Activated naive CD4-positive, alpha-beta T cell treated with anti-CD3 and anti-CD28 coated beads, Interleukin-2, amount 50 U/mL, for 16 hours (primary cell): ENCODE measurements at places on chromosomes 1 and 21.

- no peak for DNase-seq
These were observed 108.9 kb downstream of the CAPN8 start for GRCh38 chr1:223556414-223557129.

GRCh38 chr1:39065542-39065941 is 39.4 kb downstream of the NDUFS5 start:
- no peak for DNase-seq

GRCh38 chr21:32467291-32467690 is 54.8 kb downstream of the EVA1C start:
- DNase-seq, result no peak

DNA sequence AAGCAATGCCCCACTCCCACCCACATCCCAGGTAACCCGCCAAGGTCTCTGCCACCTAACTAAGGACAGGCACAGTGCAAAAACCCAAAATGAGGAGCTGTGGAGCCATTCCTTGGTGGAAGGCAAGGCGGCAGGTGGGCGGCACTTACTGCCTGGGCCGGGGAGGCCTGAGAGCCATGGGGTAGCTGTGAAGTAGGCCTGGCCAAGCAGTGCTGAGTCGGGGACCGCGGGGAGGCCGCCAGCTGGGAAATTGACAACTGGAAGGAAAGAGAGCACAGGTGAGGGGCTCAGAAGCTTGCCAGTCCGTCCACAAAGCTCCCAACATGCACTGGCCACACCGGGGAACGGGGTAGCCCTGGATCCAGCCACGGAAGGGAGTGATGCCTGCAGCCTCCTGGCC is 85.3 kb downstream of the NPHP4 start:
- DNase-seq, result no peak

- DNase-seq, result no peak
These were observed 37.9 kb upstream of the EEIG2 start for GRCh38 chr1:108521990-108522393.

DNA sequence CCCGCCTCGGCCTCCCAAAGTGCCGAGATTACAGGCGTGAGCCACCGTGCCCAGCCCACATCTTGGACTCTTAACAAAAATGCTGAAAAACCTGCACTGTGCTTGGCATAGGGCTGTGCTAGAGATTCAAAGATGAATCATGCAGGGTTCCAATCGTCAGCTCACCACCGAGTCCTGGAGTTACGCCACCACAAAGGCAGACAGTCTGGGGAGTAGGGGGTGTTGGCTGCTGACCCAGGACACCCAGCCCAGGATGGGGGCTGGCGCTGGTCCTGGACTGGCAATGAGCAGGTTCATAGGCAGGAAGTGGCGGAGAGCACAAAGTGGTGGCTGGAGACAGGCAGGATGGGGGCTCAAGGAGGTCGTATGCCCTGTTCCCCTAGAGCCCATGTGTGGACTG is 16.0 kb downstream of the PSRC1 start:
- no peak for DNase-seq

- DNase-seq, result no peak
These were observed 115.8 kb downstream of the CAPN8 start for GRCh38 chr1:223549740-223550139.

DNA sequence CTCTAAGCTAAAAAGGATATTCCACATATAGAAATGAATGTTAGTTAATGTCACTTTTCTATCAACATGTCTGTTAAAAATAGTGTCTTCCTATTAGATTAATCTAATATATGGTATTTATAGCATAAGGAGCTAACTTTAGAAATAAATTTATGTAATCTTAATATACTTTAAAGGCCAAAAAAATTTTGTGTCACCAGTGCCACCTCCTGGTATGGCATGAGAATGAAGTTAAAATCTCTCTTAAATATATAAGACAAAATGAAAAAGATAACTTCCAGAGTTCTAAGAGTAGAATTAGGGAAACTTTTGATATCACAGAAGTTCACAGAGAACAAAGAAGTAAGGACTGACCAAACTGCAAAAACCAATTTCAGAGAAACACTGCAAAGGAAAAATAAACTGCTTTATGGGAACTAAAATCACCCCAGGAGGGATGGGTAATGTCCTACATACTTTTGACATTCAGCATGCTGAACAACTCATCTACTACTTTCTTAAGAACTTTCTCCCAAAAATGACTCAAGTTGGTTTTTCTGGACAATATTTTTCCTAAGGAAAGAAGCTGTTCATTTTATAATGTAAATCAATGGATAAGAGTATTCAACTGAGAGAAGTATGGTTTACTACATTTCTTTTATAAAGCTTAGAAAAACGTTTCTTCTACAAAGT is 82.8 kb downstream of the TRIM33 start:
- DNase-seq, result no peak
